ENCODE measurements at places on chromosomes 2 and 18.

DNA sequence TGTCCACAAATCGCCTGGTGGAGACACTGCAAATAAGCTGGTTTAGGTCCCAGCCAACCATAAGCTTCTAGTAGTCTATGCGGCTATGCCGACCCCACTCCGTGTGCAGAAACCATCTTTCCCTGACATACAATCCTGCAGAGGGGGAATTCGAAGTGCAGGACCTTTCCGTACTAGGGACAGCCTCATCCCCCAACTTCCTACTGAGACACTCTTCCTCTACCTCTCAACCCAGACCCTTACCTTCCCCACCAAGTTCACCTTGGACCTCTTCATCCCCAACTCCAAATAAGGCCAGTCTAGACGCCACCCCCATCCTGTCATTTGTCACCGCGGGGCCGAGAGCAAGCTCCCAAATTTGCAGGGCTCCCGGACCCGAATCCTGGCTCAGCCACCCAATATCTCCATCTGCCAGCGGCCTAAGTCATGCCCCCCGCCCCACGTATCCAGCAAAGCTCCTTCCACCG lies 496 bp downstream of the SUCLG1 start:
- DNase-seq, result no peak

DNA sequence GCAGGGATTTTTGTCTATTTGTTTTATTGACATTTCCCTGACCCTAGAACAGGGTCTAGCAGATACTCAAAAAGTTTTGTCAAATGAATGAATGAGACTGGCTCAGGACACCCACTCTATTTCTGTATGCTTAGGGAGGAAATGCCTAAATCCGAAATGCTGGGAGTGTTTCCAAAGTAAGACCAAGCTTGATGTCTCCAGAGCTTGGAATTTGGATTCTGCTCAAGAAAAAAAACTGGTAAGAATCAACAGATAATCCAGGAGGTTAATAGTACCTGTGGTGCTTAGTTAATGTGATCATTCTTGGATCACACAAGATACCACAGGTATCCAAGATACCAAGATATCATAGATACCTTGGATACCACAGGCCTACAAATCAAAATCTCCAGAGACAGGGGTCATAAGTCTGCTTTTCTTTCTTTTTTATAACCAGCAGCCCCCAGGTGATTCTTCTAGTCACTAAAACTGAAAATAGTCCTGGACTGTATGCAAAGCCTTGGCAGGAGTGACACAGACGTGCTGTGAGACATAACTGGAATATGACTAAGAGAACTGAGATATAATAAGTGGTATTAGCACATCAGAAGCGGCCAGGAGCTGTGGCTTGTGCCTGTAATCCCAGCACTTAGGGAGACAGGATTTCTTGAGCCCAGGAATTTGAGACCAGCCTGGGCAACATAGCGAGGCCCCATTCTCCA lies 39.9 kb upstream of the SP3 start:
- no peak for DNase-seq

- DNase-seq, result no peak
Measured at GRCh38 chr2:233285921-233286320, 21.7 kb upstream of the SAG start.

GRCh38 chr2:145931781-145932395 lies 1412.0 kb upstream of the ZEB2 start:
- no peak for DNase-seq
